ENCODE measurements at places on chromosomes 16 and 17.

- no peak for DNase-seq
Observed at GRCh38 chr17:72366626-72367025, 245.8 kb downstream of the SOX9 start.

DNA sequence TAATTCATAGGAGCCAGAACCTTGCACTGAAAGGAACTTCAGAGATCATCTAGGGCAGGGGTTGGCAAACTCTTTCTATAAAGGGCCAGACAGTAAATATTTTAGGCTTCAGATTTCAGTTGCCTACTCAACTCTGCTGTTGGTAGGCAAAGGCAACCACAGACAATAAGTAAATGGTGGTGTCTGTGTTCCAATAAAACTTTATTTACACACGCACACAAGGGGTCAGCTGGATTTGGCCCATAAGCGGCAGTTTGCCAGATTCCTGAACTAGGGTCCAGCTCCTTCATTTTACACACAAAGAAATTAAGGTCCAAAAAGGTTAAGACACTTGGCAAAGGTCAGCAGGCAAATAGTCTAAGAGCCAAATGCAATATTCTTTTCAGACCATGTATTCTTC lies 107.3 kb downstream of the SPAG9 start:
- DNase-seq = no peak

DNA sequence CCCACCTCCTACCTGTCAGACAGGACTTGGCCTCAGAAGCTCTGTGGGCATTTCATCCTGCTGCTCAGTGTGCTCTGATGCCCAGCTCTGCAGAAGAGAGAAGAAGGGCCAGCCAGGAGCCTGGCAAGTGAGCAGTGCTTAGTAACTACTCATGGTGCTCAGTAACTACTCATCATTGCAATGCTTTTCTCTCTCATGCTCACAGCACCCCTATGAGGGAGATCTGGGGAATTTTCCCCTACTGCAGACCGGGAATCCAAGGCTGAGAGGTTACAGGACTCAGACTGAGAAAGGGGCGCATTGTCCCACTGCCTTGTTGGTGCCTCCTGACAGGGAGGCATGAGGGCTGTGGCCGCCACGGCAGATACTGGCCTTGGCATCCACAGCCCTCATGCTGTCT lies 261.1 kb downstream of the C16orf95 start:
- DNase-seq = no peak

GRCh38 chr17:2274414-2274813 lies 29.2 kb downstream of the SMG6 start:
- DNase-seq = no peak

GRCh38 chr16:66848172-66848571 lies 4.0 kb downstream of the CA7 start:
- DNase-seq = no peak

GRCh38 chr17:5798094-5798493 lies 213.8 kb upstream of the NLRP1 start:
- DNase-seq = no peak

- DNase-seq = no peak
Observed at GRCh38 chr17:67165201-67165600, 79.8 kb downstream of the HELZ start.

GRCh38 chr16:85903559-85903958 lies 4.6 kb downstream of the IRF8 start:
- no peak for DNase-seq

- no peak for DNase-seq
Observed at GRCh38 chr17:20073055-20073979, 64.2 kb downstream of the SPECC1 start.

DNA sequence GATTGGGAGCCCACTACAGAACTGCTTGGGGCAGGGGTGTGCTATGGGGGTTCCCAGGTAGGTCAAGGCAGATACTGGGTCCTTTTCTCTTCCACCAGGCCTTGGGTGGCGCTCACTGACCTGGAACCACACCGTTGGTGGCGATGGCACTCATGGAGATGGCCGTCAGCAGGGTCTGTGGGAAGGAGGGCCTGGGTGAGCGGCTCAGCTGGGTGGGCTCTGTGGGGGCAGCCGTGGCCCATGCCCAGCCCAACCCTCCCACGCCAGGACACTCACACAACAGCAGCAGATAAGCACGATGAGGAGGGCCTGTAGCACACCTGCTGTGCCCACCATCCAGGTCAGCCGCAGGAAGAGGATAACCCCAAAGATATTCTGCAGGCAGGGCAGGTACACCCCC lies 10.8 kb downstream of the SLC12A4 start:
- DNase-seq = no peak

GRCh38 chr16:27168790-27169189 lies 34.5 kb upstream of the KDM8 start:
- no peak for DNase-seq

DNA sequence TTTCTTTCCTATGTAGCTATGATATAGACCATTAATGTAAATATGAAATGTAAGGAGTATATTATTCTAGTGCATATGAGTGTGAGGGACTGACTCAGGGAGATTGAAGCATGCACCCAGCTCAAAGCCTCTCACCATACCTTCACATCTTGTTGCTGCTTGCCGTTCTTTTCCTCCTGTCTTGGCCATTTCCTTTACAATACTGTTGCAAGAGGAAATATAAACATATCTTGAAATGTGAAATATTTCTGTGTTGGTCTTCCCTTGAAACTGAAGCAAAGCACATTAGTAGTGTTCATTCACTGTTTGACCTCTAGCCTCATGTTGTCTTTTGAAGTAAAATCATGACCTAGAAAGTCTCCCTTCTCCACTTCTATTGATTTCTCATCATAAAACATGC lies 46.6 kb downstream of the PHKB start:
- DNase-seq = no peak

DNA sequence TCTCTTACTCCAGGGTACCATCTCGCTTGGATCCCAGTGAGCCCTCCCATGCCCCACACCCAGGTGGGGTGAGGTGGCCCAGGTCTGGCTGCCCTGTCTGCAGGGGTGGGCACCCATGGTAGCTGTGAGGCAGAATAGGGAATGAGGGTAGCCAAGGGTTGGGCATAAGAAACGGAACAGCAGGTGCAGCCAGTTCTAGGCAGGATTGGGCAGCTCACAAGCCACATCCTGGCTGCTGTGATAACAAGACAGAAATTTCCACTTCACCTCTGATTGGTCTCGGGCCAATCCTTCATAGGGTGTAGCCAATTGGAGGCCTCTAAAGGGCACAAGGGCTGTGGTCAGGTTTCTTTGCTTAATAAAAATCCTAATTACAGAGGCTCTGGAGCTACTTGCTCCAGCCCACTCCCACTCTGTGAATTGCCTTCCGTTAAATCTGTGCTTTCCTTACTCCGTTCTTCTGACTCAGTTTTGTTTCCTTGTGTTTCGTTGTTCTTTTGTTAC lies 1.5 kb upstream of the ARHGDIG start:
- DNase-seq = no peak

- no peak for DNase-seq
Observed at GRCh38 chr17:59266745-59267144, 46.4 kb downstream of the GDPD1 start.

DNA sequence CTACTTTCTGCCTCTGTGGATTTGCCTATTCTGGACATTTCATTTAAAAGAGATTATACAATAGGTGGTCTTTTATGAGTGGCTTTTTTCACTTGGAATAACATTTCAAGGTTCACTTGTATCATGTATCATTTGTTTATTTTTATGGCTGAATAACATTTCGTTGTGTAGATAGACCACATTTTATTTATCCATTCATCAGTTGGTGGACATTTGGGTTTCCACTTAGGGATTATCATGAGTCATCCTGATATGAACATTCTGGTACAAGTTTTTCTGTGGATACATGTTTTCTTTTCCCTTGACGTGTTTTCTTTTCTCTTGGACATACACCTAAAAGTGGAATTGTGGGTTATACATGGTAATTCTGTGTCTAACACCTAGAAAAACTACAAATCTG lies 25.3 kb downstream of the PRSS54 start:
- DNase-seq = no peak

DNA sequence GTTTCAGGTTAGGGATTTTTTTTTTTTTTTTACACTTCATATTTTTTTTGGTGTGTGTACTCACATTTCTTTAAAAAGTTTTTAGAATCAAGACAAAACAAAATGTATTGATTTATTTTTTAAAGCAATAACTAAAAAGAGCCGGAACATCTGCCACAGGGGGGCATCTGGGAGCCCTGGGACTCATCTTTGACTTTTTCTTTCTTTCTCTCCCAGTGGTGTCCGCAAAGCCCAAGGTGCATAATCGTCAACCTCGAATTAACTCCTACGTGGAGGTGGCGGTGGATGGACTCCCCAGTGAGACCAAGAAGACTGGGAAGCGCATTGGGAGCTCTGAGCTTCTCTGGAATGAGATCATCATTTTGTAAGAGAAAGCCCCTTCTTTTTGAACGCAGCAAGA lies 36.3 kb downstream of the WWP2 start:
- DNase-seq = no peak

DNA sequence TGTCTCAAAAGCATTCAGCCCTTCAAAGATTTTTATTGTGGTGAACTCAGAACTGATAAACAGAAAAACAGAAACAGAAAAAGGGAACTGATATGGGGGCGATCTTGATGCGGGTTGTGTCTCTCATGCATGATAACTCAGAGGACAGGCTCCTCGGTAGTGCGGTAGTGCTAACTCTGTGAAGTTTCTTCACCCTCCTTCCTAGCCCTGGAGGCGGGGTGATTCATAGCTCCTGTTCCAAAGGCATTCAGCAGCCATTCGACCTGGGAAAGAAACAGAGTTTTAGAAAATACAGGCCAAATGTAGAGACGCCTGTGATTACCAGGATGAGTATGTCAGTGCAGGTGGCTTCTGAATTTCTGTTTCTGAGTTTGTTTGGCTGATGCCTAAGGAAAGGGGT lies 5.5 kb upstream of the MAF start:
- no peak for DNase-seq

DNA sequence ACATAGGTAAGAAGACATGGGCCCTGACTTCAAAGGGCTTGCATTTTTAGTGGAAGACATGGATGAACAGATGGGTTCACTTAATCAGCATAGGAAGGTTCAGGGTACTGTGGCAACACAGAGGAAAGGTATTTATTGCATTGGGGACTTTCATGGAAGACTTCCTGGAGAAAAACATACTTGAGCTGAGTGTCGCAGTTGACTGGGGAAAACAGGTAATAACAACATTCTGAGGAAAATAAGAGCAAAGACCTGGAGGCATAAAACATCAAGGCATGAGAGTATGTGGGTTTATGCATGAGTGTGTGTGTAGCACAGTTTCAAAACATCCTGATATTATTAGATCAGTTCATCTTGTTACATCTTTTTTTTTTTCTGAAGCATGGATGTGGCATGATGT lies 82.7 kb downstream of the MAP2K6 start:
- DNase-seq = no peak

DNA sequence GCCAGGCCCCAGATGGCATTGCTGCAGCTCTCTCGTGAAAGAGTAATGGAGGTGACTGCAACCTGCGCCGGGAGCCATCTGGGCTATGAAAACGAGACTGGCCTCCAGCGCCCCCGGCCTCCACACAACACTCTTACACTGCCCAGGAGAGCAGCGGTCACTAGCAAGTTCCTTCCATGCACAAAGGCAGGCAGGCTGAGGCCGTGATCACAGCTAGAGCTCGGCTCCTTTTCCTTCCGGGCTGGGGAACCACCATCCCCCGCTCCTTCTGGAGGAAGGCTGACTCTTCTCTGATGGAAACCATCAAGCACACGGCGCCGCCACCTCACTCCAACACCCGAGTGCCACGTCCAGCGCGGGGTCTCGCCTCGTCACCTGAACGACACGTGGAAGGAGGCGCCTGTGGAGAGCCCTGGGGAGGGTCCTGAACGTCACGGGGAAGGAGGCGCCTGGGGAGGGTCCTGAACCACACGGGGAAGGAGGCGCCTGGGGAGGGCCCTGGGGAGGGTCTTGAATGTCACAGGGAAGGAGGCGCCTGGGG lies 61.9 kb downstream of the KLHDC4 start:
- no peak for DNase-seq

DNA sequence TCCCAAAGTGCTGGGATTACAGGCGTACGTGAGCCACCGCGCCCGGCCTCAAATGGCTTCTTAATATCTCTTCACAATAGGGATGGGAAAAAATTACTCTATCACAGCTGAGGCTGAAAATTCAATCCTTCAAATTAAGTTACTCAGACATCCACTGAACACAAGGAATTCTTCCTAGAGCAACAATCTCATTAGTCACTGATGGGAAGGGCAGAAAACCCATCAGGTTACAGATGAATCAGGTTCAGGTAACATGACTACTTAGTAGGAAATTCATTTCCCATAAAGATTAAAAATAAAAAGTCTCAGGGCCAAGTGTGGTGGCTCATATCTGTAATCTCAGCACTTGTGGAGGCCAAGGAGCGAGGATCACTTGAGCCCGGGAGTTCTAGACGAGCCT lies 42.5 kb upstream of the ABR start:
- no peak for DNase-seq

DNA sequence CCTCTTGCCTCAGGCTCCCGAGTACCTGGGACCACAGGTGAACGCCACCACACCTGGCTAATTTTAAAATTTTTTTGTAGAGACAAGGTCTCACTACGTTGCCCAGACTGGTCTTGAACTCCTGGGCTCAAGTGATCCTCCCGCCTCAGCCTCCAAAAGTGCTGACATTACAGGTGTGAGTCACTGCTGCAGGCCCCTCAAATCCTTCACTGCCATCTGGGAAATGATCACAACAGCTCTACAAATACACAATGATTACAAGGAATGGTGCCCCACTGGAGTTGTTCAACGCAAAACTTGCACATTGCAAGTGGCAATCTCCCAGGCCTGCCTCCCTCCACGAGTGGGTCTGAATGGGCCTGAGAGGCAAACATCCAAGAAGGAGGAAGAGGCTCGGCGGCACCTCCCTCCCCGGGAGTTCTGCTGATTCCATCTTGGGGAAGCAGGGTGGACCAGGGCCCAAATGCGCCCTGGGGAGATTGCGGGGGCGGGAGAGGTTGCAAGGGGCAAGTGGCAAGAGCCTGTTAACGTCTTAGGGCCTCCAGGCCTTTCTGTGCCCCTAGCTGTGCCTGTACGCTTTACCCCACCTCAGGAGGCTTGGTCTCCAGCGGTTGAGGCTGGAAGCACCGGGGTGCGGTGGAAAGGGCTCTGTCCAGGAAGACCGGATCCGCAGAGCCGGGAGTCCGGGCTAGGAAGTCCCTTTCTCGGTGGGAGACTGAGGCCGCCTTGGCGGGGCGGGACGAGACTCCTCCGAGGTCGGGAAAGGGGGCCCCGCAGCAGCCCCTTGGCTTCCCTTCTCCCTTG lies 656 bp upstream of the IGFBP4 start:
- no peak for DNase-seq

GRCh38 chr17:51257150-51258081 lies 2.4 kb downstream of the MBTD1 start:
- no peak for DNase-seq

- DNase-seq = no peak
Observed at GRCh38 chr17:67491009-67491680, 114.1 kb downstream of the PITPNC1 start.

- DNase-seq = no peak
Observed at GRCh38 chr17:16878606-16879005, 93.3 kb downstream of the TNFRSF13B start.
